ENCODE measurements at places on chromosomes 7 and 10.

DNA sequence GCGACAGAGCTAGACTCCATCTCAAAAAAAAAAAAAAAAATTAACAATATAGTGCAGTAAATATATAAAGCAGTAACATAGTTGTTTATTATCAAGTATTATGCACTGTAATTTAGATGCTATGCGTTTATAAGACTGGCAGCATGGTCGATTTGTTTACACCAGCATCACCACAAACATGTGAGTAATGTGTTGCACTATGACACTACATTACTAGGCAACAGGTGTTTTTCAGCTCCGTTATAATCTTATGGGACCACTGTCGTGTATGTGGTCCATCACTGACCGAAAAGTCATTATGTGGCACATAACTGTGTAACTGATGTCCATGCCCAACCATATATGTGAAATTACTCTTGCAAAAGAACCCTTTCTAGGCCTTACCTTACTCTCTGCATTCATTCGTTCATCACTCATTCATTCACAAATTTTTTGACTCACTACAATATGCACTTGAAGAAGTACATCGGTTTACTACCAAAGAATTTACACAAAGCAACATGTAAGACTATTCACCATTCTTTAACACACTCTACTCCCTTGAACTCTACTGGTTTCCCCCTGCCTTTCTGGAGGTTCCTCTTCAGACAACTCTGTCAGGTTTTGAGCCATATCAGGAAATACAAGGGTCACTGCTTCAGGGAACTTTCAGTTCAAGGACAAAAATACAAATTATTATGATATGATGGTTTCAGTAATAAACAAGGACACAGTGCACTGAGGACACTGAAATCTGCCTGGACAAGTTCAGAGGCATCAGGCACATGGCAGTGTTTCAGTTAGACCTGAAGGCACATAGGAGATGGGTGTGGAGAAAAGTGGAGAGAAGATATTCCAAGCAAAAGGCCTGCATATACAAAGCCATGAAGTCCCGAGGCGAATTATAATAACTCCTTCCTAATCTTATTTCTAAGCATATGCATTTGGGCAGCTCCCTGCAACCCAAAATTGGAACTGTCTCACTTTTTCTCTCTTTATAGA lies 17.4 kb downstream of the ITGB1 start:
- DNase-seq: no peak

DNA sequence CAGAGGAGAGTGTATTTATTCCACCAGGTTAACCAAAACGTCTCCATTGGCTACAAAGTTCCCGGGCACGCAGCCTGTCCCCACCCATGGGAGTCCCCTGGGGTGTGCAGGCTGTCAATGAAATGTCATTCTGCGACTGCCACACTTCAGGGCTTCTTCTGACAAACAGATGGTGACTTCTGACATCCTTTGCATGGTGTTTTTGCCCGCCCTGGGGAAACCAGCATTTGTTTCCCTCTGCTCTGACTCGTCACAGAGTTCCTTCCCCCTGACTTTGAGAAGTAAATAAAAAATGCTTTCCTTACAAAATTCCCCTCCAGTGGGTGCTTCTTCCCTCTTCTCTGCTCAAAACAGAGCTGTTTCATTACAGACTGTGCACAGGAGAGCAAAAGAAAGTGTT lies 38.2 kb downstream of the TNS3 start:
- DNase-seq: no peak

DNA sequence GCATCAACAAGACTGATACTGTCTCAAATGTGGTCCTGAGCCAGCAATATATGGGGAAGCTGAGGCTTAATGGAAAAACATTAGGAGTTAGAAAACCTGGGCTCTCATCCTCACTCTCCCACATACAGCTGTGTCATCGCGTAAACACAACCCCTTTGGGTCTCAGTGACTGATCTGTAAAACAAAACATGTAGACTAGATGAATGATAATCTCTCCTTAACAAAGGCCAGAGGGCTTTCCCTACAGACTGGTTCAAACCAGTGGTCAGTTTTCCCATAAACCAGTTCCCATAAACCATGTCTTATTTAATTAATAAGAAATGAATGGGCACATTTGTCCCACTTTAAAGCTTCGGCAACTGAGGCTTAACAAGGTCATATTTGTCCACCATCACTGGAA lies 48.1 kb downstream of the OSBPL3 start:
- no peak for DNase-seq

DNA sequence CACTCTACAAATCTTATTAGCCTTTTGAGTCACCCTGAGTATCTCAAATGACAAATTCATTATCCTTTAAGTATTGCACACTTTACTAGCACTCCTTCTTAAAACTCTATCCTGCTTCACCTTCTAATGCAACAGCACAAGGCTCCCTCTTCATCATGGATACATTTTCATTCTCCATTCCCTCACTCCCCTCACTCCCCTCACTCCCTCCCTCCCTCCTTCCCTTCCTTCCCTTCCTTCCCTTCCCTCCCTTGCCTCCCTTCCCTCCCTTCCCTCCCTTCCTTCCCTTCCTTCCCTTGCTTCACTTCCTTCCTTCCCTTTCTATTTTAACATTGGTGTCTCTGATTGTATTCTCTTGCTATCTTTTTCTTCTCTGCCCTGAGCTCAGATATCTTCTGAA lies 130.5 kb downstream of the PCLO start:
- no peak for DNase-seq

DNA sequence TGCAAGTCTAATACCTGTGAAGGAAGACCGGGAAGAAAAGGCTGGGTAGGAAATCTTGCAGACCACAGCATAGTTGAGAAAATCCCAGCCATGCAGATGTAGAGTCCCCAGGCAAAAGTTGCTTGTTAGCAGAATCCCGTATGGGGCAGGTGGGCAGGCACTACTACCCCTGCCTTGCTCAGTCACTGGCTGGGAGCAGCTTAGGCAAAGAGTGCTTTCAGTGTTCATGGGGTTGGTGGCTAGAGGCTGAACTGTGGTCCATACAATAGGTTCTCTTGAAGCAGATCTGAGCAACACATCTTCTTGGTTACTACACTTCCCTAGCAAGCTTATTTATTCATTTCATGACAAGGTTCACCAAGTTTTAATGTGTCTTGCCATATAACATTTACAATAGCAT lies 92.6 kb downstream of the AHCYL2 start:
- DNase-seq: no peak

DNA sequence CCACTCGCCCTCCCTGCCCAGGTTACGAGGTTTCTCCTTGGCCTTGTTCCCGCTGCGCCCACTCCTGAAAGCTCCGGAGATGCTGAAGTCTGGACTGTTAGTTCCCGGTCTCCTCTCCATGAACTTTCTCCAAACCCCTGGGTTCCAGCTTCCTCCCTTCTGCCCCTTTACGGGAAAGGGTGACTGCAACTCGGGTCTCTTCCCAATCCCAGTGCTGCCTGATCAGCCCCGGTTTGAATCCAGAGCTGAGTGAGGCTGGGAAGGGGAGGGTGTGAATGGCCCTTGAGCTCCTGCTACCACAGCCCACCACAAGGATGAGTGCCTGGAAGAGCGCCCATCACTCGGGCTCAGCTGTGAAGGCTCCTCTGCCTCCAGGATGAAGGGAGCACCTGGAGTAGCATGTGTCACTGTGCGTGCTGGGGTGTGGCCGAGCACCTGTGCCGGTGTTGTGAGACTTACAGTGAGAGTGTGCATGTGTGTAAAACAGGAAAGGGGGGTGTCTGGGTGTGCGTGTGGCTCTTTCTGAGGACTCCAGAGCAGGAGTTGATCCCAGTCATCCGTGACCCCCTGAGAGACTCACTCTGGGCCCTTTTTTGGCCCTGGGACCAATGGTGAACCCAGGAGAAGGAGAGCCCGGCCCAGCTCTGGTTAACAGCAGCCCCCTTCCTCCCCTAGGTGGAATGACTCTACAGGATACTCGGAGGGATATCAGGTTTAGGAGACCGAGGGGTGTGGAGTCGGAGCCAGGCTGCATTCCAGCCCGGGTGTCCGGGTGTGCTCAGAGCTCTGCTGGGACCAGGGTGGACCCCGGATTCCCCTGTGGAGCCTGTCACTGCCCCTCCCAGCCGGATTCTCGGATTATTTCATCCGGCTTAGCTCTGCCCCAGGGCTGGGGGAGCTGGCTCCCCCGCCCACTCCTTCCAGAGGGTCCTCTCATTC lies 1.1 kb upstream of the ZNF467 start:
- DNase-seq: no peak

DNA sequence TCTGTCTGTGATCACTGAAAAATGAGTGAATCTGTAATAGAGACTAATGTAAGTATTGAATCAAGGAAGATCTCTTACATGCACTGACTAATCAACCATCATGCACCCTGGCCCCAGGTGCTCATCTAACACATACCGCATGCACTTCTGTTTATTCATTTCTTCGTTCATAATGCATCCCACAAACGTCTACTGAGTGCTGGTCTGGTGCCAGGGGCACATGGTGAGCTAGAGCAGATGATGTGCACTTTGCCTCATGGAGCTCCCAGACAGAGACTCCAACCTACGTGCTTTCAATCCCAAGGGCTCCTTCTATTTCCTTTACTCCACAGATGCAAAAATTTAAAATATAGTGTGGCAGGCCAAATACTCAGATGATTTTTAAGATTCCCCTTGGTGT lies 10.7 kb downstream of the C10orf90 start:
- DNase-seq: no peak

DNA sequence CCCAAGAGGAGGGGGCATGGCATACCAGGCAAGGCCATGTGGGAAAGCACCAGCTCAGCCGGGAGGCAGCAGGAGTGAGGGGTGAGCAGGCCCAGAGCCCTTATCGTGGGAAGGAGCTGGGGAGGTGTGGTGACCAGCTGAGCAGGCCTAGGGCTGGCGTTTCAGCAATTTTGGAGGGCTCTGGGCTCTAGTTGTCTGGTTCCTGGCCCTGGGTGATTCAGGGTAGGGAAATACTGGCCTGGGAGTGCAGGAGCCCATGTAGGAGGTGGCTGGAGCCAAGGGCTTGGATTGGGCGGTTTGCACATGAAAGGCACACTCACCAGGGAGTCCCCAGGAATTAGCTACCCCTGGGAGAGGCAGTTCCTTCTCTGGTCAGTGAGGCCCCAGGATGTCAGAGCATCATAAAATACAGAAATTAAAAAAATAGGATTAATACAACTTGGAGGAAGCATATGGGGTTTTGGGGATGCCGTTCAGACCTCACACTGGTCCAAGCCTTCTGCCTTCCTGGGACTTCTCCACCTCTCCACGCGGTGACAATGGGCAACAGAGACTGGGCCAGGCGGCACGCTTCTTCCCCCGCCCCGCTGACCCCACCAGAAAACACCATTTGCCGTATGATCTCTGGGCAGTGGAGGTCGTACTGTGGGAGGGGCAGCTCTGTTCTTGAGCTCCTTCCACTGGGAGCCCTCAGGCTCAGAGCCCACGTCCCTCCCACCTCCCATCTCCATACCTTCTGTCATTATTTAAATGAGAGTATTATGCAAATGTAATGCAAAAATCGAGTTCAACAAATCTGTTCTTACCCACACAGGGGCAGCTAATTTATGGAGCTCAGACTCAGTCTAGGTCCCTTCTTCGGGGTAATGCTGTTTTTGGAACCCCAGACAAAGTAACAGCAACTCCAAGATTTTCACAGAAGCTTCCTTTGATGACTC lies 133.0 kb upstream of the FAM20C start:
- no peak for DNase-seq

DNA sequence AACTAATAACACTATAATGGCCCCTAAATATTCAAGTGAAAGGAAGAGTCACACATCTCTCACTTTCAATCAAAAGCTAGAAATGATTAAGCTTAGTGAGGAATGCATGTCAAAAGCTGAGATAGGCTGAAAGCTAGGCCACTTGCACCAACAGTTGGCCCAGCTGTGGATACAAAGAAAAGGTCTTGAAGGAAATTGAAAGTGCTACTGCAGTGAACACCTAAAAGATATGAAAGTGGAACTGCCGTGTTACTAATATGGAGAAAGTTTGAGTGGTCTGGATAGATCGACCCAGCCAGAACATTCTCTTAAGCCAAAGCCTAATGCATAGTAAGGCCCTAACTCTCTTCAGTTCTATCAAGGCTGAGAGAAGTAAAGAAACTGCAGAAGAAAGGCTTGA lies 12.1 kb upstream of the SNX13 start:
- DNase-seq: no peak

DNA sequence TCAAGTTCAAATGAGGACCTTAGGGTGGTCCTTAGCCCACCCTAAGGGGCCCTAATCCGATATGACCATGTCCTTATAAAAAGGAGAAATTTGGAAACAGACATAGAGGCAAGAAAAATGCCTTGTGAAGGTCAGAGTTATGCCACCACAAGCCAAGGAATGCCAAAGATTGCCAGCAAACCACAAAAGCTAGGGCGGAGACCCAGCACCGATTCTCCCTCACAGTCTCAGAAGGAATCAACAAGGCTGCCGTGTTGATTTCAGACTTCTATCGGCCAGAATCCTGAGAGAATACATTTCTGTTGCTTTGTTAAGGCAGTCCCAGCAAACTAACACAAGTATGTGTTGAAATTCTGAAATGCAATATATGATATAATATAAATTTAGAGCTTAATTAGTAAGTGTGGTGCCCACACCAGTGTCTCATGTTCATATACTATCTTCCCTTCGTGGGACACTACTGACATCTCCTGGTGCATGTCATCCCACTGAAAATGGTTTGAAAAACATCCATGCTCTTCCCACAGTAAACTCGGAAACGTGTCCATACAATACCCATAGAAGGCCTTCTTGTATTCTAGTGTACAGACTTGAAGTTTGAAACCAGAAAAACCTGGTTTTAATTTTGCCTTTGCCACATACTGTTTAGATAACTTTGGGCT lies 349.0 kb downstream of the TNS3 start:
- DNase-seq: no peak

GRCh38 chr10:90424730-90425129 lies 433.1 kb downstream of the HTR7 start:
- DNase-seq: no peak

GRCh38 chr7:4272141-4272540 lies 410.0 kb upstream of the FOXK1 start:
- no peak for DNase-seq

GRCh38 chr10:101310529-101311184 lies 43.3 kb upstream of the BTRC start:
- no peak for DNase-seq

DNA sequence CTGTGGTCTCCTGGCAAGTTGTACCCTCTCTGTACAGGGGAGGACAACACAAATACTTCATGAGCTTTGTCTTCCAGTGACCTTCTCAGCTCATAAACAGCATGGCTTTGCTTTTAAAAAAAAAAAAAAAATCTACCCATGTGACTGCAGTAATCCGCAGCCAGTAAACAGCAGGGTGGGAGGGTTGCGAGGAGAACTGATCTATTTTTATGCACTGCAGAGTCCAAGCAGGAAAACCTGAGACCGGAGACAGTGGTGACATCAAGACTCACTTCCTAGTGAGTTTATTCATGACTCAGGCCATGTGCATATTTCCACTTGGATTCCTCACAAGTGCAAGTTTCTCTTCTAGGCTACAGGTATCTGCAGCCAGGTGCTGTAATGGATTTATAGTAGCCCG lies 127.9 kb downstream of the NRF1 start:
- no peak for DNase-seq

DNA sequence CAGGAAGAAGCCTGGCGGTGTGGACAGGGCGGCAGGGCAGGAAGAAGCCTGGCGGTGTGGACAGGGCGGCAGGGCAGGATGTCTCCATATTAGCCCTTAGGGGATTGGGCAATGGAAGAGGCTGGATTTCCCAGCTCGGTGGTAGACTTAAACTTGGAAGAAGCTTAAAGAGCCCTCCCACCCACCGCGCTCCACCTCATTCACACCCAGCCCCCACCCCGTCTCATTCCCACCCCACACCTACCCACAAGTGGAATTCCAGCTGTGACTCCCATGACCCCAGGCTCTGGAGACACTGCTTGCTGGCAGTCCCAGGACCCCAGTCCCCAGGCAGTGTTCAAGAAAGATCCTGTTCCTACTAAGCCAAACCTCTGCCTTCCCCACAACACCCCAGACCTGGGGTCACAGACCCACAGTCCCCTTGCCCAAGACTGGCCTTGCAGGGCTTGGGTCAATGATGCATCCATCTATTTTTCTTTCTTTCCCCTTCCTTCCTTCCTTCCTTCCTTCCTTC lies 34.0 kb downstream of the SPDYE6 start:
- DNase-seq: no peak
